ENCODE measurements at places on chromosomes 1 and 21. TPM values are rescaled to one million over a fixed set of nuclear protein-coding genes. Genes with fewer than 3 reads are reported as not detected.

CLDN17 gene
- total RNA-seq, result not detected

AXDND1 gene
- total RNA-seq, result 1.1 TPM

UAP1 gene
- 29.6 TPM for total RNA-seq

DRAXIN gene
- 63.6 TPM for total RNA-seq

CCDC181 gene
- total RNA-seq, result 7.9 TPM

All from cerebellum (tissue), 4 donors.